ENCODE measurements at places on chromosomes 16 and 17.
A peak's percentile ranks its signal among the peaks of the same experiment; 100 is the strongest.

DNA sequence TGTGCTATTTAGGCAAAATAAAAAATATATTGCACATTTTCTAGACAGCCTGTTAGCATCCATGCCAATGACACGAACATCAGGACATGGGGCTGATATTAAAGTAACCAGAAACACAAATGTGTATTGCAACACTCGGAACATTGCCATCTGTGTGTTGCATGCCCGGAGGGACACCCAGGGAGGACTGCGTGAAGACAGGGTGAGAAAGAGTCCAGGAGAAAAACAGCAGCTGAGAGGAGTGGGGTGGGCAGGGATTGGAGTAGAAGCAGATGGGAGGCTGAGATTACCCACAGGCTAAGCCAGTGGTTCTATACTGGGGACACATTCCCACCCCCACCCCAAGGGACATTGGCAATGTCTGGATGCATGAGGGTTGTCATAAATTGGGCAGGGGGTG lies 114.8 kb downstream of the GRIN2A start:
- no peak for DNase-seq

DNA sequence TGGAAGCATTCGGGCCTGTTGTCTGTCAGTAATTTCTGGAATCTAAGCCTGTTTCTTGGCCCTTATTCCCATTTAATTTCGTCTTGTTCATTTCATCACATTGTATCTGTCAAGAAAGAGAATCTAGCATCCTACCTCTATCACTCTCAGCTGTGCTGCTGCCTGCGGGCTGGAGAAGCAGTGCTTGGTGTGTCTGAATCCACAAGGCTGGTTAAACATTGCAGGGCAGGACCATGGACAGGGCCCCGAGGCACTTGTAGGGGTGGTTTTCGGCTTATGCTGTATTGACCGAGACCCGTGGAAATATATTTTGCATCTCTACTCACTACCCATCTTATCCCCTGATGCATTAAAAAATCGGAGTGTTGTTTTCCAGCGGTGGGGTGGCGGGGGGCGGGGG lies 3.1 kb downstream of the RAB11FIP4 start:
- DNase-seq, result no peak

DNA sequence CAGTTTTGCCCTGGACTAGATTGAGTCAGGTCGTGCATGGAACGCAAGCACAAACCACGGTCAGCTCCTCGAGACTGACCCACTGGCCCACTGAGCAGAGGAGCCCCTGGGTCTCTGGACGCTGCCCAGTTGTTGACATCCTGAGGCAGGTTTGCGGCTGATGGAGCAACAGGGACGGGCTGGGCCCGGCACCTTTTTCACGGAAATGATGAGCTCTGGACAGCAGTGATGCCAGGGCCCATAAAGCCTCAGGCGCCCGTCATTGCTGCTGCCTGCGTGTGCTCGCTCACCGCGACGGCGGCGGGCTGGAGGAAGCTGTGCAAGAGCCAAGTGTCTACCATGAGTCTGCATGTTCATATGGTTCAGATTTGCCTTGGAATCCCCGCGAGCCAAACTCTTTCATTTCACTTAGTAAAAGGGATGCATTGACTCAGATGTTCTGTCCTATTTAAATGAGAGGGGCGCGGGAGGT lies 30.8 kb upstream of the CRISPLD2 start:
- no peak for DNase-seq

- no peak for DNase-seq
Measured at GRCh38 chr17:36977568-36977967, 28.8 kb downstream of the AATF start.

DNA sequence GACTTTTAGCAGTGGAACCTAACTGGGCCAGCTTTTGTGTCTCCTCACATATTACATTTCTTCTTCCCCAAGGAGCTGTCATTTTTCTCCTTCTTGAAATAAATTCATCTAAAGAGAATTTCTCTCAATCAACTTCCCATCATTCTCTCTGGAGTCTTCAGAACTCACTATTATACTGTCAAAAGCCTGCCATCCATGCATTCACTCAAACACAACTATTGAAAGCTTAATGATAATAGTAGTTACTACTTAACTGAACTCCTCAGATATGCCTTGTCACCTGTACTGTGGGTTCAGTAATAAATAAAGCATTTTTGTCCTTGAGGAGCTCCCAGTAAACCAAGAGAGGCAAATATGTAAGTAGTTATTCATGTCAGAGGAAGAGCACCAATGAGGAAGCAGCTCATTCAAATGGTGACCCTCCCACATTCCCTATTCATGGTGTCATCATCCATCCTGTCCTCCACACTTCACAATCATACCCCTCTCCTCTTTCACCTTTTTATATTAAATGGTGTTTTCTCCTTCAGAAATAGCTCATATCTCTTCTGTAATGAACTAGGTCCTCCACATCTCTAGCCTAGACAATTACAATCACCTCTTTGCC lies 162.6 kb downstream of the CA10 start:
- no peak for DNase-seq

DNA sequence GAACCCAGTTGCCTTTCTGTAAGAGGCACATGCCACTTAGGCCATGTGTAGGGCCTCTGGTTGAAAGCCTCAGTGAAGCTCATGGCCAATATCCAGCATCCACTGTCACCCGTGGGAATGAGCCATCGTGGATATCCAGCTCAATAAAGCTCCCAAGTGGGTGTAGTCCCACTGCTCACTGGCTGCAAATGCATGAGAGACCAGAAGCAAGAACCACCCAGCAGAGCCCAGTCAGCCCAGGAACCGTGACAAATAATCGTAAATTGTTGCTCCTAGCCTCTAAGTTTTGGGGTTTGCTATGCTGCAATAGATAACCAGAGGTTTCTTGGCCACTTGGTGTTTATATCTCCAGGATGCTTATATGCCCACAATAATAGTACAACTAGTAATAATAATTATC lies 33.7 kb downstream of the GPR139 start:
- DNase-seq, result no peak

- no peak for DNase-seq
Measured at GRCh38 chr16:3696425-3697218, 20.7 kb downstream of the TRAP1 start.

DNA sequence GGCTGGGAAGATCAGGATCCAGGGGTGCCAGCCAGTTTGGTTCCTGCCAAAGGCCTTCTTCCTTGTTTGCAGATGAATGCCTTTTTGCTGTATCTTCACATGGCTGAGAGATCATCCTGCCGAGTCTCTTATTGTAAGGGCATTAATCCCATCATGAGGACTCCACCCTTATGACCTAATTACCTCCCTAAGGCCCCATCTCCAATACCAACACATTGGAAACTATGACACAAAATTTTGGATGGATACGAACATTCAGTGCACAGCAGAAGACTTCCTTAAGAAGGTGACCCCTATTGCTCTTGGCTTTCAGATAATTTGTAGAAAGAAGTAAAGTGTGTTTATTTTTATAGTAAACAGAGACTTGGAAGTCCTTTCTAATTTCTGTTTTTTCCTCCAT lies 1164.7 kb upstream of the CDH8 start:
- no peak for DNase-seq

DNA sequence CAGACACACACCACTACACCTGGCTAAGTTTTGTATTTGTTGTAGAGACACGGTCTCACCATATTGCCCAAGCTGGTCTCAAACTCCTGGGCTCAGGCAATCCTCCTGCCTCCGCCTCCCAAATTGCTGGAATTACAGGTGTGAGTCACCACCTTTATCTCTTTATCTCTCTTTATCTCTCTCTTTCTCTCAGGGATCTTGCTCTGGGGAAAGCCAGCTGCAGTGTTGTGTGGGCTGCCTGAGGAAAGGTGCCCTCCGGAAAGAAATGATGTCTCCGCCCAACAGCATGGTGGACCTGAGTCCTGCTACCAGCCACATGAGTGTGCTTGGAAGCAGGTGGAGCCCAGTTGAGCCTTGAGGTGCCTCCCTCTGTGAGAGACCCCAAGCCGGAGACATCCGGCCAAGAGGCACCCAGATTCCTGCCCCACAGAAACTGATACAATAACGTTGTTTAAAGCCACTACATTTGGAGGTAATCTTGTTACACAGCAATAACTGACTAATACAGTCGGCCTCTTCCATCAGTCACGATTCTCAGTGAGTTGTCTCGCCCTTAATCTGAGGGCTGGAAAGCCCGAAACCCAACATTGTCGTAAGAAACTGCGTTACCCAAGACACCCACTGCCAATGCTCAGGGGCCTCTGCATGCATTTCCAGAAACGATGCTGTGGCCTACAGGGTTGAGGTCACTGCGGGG lies 68.0 kb upstream of the RPH3AL start:
- DNase-seq, result no peak

DNA sequence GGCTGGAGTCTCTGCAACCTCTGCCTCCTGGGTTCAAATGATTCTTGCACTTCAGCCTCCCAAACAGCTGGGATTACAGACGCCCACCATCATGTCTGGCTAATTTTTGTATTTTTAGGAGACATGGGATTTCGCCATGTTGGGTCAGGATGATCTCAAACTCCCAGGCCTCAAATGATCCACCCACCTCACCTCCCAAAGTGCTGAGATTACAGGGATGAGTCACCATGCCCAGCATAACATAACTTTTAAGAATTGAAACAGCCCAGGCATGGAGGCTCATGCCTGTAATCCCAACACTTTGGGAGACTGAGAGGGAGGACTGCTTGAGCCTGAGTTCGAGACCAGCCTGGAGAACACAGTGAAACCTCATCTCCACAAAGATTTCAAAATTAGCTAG lies 2.5 kb downstream of the RSL1D1 start:
- no peak for DNase-seq

DNA sequence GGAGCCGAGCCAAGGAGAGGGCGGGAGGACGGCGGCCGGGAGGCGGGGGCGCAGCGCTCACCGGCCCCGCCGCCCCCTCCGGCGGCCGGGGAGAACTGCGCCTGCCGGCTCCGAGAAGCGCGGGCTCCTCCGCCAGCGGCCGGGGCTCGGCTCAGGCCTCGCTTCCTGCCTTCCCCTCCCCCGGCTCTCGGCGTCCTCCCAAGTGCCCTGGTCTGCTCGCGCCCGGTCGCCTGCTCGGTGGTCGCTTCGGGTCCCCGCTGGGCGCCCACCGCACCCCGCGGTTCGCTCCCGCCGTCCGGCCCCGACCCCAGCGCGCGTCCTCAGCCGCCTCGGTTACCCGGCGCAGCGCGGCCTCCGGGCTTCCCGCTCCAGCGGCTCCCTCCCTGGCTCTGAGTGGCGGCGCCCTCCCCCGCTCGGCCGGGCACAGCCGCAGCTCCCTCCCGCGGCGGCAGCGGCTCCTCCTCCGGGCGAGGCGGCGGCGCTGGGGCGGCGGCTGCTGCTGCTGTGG lies 313 bp downstream of the UBTF start:
- DNase-seq, result peak; percentile 54

GRCh38 chr16:56211435-56211981 lies 20.2 kb downstream of the GNAO1 start:
- DNase-seq, result no peak

DNA sequence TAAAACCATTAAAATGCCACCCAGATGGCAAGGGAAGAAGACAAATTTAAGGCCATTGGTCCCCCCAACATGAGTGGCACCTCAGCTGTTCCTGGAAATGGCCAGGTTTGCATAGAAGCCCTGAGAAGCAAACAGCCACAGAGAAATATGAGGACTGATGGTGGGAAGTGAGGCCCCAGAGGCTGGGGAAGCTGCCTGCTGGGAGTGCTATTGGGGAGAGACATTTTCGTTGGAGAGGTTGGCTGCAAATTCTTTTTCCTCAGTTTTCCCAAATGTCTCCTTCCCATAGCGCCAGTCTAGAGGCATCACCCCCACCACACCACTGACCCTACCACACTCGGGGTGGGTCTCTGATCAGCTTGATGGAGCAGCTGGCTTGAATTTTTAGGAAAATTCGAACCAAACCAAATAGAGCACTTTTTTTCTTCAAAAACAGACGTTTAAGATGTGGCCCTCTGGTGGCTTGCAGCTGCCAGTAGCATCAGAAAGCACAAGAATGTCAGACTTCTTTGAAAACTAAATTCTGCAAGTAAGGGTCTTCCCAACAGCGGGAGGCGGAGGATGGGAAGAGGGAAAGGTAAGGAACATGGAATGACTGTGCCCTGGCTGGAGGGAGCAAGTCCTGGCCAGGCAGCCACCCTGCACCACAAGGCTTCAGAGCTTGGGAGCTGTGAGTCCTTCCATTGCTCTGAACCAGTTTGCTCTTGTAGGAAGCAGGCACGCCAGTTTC lies 13.2 kb upstream of the SLC12A3 start:
- DNase-seq, result no peak

DNA sequence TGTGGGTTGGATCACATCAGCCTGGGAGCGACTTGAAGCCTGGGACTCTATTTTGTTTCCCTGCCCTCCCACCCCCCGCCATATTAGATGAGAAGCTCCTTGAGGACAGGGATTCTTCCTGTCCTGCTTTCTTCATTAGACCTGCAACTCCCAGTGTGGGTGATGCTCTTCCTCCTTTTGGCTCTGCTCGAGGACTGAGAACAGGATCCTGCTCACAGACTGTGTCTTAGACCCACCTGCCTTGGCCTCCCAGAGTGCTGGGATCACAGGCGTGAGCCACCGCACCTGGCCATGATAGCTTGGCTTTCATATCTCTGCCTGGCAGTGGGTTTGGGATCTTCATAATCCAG lies 21.5 kb upstream of the TNS4 start:
- DNase-seq, result no peak

DNA sequence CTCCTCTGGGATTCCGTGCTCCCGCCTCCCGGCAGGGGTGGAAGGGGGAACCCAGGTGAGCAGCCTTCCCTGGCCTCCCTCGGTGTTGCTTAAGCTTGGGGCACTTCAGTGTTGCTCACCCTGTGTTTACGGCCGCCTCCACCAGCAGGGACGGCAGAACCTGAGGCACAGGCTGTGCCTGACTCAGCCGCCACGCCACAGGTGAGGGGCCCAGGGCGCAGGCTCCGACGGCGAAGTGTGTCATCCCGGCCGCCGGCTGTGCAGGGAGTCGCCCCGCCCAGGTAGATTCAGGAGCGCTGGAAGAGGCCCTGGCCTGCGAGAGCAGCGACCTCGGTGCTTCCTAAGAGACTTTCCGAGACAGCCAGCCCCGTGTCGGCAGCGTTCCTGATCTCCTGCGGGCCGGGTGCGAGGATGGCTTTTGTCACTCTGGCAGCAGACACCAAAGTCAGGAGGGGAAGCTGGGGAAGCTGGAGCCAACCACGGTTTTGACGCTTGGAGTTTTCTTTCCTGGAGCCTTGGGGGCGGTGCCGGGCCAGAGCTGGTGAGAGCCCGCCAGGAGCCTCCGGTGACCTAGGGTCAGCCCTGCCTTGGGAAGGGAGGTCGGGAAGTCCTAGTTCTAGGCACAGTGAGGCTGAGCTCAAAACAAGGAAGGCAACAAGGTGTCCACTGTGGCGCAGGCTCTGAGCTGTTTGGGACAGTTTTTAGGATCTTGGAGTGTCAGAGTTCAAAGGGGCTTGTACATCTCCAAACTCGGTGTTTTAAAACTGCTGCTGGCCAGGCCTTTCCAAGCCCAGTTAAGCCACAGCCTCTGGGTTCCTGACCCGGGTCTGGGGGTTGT lies 2.1 kb downstream of the GSE1 start:
- DNase-seq, result peak; percentile 64

GRCh38 chr17:60678118-60678444 lies 430 bp downstream of the BCAS3 start:
- no peak for DNase-seq
